ENCODE measurements at places on chromosomes 1 and 21.

DNA sequence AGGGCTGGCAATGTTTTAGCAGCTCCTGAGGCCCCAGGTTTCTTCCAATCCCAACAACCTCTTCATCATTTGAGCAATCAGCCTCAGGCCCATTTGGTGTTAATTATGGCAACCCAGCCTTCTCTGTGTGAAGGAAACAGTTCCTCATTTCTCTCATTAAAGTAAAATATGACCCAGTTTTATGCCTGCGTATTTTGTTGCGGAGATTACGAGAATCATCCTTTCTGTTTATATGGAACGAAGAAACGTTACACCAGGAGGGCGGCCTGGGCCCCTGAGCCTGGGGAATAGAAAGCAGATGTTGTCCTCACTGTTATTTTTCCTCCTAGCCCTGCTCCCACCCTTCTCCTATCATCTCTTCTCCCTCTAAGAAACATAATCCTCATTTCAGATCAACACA lies 332.2 kb upstream of the USP24 start:
- DNase-seq = no peak

GRCh38 chr1:206834711-206835110 lies 30.7 kb upstream of the IL20 start:
- no peak for DNase-seq

DNA sequence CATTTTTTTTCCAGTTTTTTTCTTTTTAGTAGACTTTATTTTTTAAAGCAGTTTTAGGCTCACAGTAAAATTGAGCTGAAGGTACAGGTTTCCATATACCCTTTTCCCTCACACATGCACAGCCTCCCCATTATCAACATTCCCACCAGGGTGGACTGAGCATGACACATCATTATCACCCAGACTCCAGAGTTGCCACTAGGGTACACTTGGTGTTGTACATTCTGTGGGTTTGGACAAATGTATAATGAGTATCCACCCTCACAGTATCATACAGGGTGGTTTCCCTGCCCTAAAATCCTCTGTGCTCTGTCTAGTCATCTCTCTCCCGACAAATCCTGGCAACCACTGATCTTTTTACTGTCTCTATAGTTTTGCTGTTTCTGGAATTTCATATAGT lies 3.0 kb upstream of the AIM2 start:
- no peak for DNase-seq

GRCh38 chr1:11071463-11072215 lies 11.8 kb upstream of the SRM start:
- no peak for DNase-seq

GRCh38 chr1:178768423-178768822 lies 43.4 kb downstream of the RALGPS2 start:
- DNase-seq = peak; percentile 46

- no peak for DNase-seq
Measured at GRCh38 chr1:2152954-2153353, 41.6 kb downstream of the FAAP20 start.

DNA sequence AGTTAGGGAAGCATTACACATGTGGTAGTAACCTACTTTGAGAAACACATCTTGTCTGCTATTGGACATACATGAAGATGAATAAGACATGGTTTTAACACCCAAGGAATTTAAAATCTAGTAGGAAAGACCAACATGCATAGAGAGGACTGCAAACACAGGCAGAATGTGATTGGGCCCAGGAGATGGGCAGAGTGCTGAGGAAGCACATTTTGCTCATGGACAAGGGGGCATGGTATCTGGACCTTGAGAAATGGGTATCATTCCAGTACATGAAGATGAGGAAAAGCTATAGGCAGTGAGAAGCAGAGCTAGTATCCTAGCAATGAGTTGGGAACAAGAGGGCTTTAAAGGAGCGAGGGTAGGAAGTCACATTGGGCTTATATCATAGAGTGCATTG lies 142.7 kb downstream of the SPATA46 start:
- no peak for DNase-seq

- no peak for DNase-seq
Measured at GRCh38 chr1:91949356-91949699, at the start of gene BRDT. Gene BRDT (plus strand): TSS chr1:91949401. CDS start chr1:91962755, 13,354 bp downstream.

- DNase-seq = no peak
Measured at GRCh38 chr1:76500116-76500515, 367.2 kb upstream of the ST6GALNAC5 start.

DNA sequence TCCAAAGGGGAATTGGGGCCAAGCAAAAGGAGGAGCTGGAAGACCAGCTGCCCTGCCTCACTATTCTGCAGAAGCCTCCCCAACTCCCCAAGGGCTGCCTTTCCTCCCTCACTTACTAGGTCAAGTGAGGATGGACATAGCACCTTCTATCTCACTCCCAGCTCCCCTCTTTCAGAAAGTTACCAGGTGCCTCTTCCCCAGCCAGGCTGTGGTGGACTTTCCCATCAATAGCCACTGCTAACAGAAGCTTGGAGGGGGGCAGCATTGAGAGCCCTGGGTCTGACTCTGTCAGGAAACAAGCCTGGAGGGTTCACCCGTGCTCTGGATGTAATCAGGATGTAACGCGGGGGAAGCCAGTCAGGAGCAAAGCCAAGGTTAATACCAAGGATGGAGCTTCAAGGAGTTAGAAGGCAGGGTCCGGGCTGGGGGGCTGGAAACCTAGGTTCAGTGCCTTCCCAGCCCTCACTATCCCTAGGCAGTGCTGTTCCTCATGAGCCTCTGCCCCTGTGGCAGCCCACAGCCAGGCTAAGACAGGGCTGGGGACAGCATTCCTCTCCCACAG lies 127.8 kb upstream of the NGF start:
- no peak for DNase-seq

DNA sequence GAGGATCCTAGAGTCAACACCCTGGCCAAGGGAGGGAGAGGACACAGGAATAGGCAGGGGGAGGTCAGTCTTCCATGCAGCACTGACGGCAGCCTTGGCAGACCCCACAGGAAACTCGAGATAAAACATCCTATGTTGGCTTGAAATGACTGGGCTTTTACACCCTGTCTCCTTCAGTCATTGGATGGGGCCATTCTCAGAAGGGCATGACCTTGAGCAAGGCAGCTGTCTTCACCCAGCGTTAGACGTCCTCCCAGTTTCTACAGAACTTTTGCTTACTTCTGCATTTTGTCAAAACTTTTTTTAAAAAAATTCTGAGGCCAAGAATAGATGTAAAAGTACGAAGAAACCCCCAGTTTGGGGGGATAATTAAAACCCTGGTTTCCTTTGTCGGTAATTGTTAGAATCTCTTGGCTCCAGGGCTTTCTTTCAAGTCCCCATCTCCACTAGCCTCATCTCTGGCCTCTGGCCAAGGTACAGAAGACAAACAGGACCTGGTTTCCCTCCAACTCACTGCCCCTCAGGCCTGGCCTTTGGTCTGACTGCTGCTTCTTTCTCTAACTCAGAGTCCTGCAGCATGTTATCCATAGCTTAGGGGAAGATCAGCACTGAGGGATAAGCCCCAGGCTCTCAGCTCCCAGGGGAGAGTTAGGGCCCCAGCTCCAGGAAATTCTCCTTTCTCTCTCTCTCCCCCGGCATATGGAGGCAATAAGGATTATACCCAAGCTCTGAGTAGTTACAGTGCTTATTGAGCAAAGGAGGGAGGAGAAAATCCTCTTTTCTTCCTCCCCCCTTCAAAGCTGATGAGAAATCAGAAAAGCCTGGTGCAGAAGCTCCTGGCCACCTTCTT lies 51.6 kb upstream of the KCND3 start:
- no peak for DNase-seq

DNA sequence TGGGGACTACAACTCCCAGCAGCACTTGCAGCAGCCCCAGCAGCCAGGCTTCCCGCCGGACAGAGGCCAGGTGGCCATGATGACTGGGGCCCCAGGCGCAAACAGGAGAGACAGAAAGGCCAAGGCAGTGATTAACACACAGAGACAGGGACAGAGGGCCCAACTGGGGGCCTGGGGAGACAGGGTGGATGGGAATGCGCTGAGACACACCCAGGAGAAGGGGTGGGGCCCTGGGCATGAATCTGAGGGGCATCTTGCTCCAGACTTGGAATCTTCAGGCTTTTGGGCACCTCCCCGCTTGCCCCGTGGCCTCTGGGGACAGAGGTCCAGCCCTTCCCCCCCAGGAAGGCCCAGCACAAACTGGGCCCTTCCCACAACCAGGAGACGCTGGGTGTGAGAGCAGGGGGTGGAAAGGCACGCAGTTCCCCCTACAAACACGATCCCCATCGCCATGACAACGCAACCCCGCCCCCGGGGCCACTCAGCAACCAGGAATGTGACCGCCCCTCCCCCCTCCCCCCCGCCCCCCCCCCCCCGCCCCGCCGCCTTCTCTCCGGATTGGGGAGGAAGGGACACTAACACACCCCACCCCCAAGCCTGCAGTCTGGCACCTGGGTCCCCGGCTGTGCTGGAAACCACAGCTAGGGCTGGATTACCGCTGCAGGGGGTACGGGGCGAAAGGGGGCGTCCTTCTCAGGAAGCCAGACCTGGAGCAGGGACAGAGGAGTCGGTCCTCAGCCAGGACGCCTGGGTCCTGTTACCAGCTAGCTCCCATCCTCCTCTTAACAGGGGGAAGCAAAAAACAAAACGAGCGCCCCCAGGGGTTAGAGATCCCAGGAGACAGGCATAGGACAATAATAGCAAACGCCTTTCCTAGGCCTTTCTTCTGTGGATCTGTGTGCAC lies 4.5 kb downstream of the HDGF start:
- peak; percentile 62 for DNase-seq

DNA sequence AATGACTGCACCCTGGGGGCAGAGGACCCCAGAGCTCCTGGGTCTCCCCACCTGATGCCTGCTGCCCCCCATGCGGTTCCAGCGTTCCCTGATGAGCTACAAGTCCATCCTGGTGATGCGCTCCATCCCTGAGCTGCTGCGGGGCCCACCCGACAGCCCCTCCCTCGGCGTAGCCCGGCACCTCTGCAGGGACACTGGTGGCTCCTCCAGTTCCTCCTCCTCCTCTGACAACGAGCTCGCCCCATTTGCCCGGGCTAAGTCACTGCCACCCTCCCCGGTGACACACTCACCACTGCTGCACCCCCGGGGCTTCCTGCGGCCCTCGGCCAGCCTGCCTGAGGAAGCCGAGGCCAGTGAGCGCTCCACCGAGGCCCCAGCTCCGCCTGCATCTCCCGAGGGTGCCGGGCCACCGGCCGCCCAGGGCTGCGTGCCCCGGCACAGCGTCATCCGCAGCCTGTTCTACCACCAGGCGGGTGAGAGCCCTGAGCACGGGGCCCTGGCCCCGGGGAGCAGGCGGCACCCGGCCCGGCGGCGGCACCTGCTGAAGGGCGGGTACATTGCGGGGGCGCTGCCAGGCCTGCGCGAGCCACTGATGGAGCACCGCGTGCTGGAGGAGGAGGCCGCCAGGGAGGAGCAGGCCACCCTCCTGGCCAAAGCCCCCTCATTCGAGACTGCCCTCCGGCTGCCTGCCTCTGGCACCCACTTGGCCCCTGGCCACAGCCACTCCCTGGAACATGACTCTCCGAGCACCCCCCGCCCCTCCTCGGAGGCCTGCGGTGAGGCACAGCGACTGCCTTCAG lies 35.5 kb downstream of the TRIM11 start:
- DNase-seq = no peak

GRCh38 chr1:93358293-93358692 lies 12.6 kb downstream of the DR1 start:
- DNase-seq = no peak

- no peak for DNase-seq
Measured at GRCh38 chr1:69710484-69711189, 142.9 kb downstream of the LRRC7 start.

DNA sequence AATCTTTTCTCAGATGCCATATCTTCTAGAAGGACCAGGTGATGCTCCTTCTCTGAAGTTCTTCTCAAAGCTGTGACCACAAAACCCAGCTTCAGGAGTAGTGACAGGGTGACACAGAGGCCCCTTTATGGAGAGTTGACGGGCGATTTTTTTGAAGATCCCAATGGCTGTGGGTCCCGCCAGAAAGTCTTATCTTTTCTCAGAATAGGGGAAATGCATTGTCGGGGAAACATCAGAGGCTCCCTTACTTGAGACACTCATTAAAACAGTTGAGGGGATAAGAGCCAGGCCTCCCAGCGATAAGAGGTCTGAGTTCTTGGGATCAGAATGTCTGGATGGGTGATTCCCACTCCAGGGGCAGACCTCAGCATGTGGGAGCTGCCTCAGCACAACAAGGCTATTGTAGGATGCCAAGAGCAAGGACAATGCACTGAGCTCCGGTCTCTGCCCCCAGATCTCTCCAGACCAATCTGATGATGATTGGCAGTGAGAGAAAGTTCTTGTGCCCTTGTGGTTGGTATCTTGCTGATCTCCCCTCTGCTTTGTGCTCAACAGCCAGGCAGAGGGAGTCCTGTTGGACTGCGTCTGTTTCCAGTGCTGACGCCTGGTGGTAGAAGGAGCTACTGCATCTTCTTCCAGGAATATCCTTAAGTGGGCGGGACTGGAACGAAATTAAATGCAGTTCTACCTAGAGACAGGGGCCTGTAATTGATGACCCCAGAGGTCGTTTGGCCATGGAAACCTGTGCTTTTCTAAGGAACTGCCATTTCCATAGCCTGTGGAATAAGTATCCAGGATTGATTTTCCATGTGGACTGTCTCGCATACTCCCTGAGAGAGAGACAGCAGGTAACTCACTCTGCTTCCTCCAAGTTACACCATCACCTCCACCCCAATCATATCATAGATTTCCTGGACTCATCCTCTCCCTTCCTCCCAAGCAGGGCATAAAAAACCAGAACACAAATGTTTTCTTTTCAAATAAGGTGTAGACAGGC lies 6.8 kb upstream of the ACKR1 start:
- DNase-seq = peak; percentile 59

DNA sequence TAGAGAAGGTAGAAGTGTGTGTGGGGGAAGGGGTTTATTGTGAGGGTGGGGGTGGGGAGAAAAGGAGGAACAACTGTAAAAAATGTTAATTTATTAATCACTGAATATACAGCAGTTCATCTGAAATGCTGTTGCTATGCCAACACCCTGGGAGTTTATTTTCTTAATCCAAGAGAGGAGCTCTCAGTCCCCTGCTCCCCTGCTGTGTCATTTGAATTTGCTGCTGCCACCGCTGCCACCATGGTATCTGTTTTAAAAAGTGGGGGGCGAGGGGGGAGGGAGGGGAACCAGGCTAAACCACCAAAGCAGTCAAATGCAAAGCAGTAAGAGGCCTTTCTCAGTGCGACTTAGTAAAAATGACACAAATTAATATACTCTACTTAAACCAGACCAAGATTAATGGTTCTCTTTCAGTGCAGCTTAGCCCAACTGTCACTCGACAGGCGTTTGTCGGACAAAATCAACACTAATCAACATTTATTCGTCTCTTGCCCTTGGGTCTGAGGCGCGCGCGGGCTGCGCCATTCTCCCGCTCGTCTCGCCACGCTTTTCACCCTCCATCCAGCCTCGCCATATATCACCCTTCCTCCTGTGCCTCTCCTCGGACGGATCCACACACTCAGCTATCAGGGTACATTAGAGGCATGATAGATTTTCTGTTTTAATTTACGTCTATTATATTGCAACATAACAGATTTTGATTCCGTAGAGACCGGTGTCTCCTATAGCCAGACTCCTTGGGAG lies 76.2 kb downstream of the PBX1 start:
- DNase-seq = no peak

All from GM10248 (cell line).